WTC11 (cell line): ENCODE measurements at places on chromosomes 5 and 9. TPM values are rescaled to one million over a fixed set of nuclear protein-coding genes. Genes with fewer than 3 reads are reported as not detected.

ACOT12 gene
- 0.16 TPM in 1 of 3 replicates, not detected in the others for total RNA-seq

NTNG2 gene
- 3.1 to 4.2 TPM (median 3.3 TPM) in 3 replicates for total RNA-seq

- H3K36me3 ChIP-seq: no peaks in the 10 kb centered on the region
- H3K27ac ChIP-seq: peak overlapping the region; percentile 60; the same call in 1 of the 2 replicates
- no peaks in the 10 kb centered on the region for H3K27me3 ChIP-seq
Measured at GRCh38 chr9:125634040-125634717, 72.8 kb downstream of the MAPKAP1 start.

- H3K4me1 ChIP-seq: no peaks in the 10 kb centered on the region
- no peak for DNase-seq
- peaks cover 40% of the 10 kb centered on the region for H3K36me3 ChIP-seq
Measured at GRCh38 chr9:26904070-26904469, 11.5 kb upstream of the CAAP1 start.

DNA sequence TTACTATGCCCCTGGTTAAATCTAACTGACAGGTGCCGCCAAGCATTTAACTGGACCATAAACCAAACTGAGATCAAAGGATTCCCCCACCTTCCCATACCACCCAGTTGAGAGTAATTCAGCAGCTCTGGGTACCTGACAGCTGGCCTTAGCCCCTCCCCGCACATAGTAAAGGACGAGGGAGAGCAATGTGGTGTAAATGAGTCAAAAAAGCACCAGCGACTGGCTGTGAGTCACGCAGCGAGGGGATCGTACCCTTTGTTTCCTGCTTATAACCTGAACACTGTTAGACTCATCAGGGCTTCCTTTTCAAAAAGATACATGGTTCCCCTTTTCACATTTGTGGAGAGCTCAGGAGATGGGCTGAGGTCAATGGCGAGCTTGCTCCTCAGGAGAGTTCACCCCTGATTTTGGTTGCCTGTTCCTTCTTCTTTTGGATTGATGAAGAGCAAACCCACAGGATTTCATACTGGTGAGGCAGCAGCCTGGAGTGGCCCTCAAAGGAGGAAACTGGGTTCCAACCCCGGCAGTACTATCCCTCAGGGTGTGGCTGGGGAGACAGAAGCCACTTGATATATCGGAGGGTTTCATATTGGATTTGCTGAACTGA is 71.5 kb downstream of the ANKRD33B start:
- H3K27ac ChIP-seq: no peak overlapping the region
- no peaks in the 10 kb centered on the region; the same call in 1 of the 2 replicates for H3K36me3 ChIP-seq
- peaks cover 3% of the 10 kb centered on the region; the same call in 1 of the 2 replicates for H3K27me3 ChIP-seq

DNA sequence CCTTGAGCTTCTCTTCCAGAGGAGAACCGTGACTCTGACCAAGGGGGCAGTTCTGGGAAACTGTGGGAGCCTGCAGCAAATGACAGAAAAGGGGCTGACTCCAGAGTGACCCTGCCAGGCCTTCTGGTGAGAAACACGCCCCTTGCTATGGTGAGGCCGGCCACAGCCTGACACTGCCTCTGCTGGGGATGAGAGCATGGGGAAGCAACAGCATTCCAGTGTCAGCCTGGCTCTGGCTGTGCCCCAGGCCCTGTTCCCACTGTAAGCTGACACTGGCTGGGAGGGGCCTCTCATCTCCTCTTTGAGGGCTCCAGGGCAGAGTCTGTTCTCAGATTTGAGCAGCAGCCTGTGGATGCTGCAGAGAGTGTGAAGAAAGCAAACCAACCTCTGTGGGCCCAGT is 180.0 kb upstream of the IL12B start:
- no peaks in the 10 kb centered on the region; the same call in 1 of the 2 replicates for H3K27me3 ChIP-seq
- peak; percentile 80 for DNase-seq
- H3K36me3 ChIP-seq: no peaks in the 10 kb centered on the region
- H3K4me1 ChIP-seq: peaks cover 10% of the 10 kb centered on the region
- peak overlapping the region; percentile 75; the same call in 1 of the 2 replicates for H3K27ac ChIP-seq
- H3K4me3 ChIP-seq: no peak overlapping the region

GRCh38 chr9:27792971-27793689 is 219.8 kb upstream of the C9orf72 start:
- H3K36me3 ChIP-seq: peaks cover 20% of the 10 kb centered on the region
- H3K4me1 ChIP-seq: no peaks in the 10 kb centered on the region
- no peak for DNase-seq
- no peak overlapping the region for H3K27ac ChIP-seq
- H3K27me3 ChIP-seq: no peaks in the 10 kb centered on the region
- H3K4me3 ChIP-seq: no peak overlapping the region

- H3K36me3 ChIP-seq: no peaks in the 10 kb centered on the region
- H3K4me3 ChIP-seq: peak overlapping the region; percentile 88
- no peaks in the 10 kb centered on the region for H3K27me3 ChIP-seq
Measured at GRCh38 chr9:128657344-128657704, 677 bp upstream of the DYNC2I2 start.

DNA sequence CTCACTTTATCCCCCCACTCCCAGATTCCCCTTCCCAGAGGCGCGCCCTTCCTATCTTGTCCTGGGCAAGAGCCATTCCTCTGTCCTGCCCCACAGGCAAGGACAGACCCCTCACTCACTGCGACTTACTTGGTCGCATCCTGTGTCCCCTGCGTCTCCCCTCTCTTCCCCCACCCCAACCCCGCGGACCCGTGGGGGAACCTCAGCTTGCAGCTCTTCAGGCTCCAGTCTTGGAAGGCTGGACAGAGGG is 542 bp downstream of the GGTA1 start:
- 0 out of 2 replicates have a peak, but pooled peaks cover 4% of the 10 kb centered on the region for H3K36me3 ChIP-seq
- H3K4me1 ChIP-seq: peaks cover 35% of the 10 kb centered on the region
- peak overlapping the region; percentile 79 for H3K4me3 ChIP-seq
- no peak for DNase-seq
- H3K27ac ChIP-seq: no peak overlapping the region
- H3K27me3 ChIP-seq: peaks cover 84% of the 10 kb centered on the region
